RKO (cell line): ENCODE measurements at places on chromosomes 7 and 10.

GRCh38 chr10:45408421-45409319 is 34.7 kb downstream of the ALOX5 start:
- peak; percentile 32 for DNase-seq

- DNase-seq: no peak
These were observed 471.3 kb downstream of the PARD3 start for GRCh38 chr10:34343764-34344163.

GRCh38 chr7:44978511-44979366 is at the start of gene MYO1G:
Gene MYO1G, minus strand, starts transcription at chr7:44979015. Its CDS starts 54 bp downstream, at chr7:44978961.
- DNase-seq: no peak

DNA sequence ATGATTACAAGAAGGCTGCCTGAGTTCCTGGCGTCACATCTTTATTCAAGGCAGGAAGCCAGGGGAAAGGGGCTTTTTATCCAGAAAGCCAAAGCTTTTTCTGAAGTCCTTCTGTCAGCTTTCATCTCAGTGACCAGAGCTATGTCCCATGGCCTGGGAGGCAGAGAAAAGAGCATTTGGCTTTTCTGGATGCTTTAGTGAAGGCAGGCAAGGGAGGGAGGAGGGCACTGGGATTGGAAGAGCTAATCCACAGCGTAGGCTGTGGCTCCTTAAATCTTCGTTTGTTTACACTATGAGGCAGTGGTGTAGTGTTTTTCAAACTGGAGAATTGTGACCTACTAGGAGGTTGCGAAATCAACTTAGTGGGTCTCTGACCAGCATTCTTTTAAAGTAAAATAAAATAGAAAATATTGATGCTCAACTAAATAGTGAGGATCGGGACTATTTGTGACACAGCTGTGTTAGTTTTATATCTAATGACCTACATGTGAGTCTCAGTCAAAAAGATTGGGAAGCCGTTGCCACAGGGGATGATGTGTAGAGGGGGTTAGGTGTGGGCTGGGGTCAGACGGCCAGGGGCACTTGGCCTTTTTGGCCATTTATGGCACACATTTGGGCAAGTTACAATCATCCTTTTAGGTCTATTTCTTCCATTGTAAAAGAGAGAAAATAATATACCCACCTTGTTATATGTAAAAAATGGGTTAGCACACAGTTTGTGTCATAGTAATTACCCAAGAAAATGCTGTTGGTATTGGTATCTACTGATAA is 14.1 kb downstream of the CRYGN start:
- DNase-seq: no peak

- DNase-seq: no peak
These were observed 138.7 kb downstream of the GNAI1 start for GRCh38 chr7:80273327-80273726.

GRCh38 chr10:87979847-87980246 is 116.4 kb downstream of the PTEN start:
- no peak for DNase-seq

DNA sequence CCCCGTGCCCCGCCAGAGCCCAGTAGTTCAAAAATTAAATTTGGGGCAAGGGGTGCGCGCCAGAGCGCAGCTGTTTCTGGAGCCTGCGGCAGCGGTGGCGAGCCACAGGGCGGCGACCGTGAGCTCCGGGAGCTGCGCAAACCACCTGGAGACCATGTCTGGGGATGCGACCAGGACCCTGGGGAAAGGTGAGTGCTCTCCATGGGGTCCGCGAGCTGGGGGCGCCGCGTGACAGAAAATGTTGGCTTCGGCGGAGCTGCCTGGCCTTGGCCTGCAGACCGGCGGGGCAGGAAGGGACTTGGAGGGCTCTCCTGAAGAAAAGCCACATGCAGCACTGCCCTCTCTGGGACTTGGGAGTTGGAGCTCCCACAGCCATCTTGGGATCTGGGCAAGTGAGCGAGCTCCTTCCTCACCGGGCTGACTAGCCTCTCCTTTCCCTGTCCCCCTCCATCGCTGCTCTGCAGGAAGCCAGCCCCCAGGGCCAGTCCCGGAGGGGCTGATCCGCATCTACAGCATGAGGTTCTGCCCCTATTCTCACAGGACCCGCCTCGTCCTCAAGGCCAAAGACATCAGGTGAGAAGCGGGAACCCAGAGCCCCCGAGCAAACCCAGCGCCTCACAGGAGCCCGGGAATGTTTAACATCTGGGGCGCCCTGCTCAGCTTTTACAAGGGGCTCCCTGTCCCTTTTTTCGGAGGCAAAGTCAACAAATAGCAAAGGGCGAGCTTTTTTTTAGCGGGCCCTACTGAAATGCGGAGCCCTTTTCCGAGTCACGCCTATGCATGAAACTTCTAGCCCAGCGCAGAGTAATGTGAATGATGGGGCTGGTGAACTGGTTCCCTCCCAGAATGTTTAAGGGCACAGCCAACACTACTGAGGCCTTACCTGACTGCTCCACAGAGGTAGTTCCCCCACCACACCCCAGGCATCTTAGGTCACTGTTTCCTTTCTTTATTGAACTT is 6.1 kb downstream of the GSTO2 start:
- peak; percentile 78 for DNase-seq
